Right lung (tissue), 10 donors: ENCODE measurements at places on chromosomes 6 and 20. TPM values are rescaled to one million over a fixed set of nuclear protein-coding genes. Genes with fewer than 3 reads are reported as not detected.

- DNase-seq: no peak
These were observed 72.6 kb downstream of the CD109 start for GRCh38 chr6:73768558-73768957.

DNA sequence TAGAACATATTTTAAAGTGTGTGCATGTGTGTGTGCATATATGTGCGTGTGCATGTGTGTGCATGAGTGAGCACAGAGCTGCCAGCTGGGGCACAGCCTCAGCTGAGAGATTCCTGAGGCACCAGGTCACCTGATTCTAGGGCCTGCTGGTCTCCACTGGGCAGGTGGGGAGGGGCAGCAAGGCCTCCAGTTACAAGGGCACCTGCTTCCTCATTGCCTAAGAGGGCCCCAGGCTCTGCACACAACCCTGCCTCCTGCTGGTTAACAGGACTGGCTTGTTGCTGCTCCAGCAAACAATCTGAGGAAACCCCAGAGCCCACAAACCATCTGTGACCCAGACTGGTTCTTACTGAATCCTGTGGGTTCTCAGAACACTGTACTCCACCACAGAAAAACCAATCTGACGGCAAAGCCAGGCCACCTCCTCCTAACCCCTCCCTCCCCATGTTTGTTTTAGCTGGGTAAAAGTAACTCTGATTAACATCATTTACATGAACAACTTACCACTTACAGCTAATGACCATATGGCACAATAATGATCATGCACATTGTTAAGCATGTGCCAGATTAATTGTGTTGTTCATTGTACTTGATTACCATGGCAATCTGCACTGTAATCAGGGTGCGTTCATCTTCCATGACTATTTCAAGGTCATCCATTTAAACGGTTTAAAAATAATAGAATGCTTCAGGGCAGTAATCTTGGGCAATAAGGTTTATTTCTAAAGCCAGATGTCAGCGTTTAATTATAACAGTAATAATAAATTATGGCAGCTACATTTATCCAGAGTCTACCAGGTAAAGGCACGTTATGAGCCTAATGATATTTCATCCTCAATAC, 23.1 kb upstream of the UBE2J1 start:
- DNase-seq: peak; percentile 34

DNA sequence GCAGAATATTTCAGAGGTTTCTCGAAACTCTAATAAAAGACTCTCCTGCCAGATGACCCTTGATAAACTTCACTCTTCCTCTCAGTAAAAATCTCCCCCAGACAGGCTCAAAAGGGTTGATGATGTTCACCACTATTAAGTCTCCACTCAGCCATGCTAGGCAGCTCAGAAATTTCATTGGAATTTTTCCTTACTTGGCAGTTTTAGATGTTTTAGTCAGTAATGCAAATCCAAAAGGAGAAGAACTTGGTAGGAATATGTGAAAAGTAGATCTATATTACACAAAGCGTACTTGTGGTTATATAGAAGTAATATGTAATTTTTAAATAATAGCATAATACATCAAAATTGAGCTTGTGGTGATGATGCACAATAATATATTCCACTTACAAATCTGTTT, 333.0 kb downstream of the PHF3 start:
- no peak for DNase-seq

- DNase-seq: no peak
These were observed 113.3 kb downstream of the SASH1 start for GRCh38 chr6:148455674-148456558.

Gene MCCD1
- not detected for polyA plus RNA-seq

GRCh38 chr6:83479389-83479788, 32.9 kb upstream of the PRSS35 start:
- no peak for DNase-seq

GRCh38 chr6:68704485-68704884, 69.4 kb downstream of the ADGRB3 start:
- DNase-seq: no peak

Gene KIF6
- polyA plus RNA-seq: 3.9 TPM

- DNase-seq: no peak
These were observed 225 bp downstream of the MAP3K5 start for GRCh38 chr6:136792095-136792409.

GRCh38 chr6:43091436-43091991, 15.4 kb downstream of the PTK7 start:
- no peak for DNase-seq

Gene CALHM4
- not detected for polyA plus RNA-seq

DNA sequence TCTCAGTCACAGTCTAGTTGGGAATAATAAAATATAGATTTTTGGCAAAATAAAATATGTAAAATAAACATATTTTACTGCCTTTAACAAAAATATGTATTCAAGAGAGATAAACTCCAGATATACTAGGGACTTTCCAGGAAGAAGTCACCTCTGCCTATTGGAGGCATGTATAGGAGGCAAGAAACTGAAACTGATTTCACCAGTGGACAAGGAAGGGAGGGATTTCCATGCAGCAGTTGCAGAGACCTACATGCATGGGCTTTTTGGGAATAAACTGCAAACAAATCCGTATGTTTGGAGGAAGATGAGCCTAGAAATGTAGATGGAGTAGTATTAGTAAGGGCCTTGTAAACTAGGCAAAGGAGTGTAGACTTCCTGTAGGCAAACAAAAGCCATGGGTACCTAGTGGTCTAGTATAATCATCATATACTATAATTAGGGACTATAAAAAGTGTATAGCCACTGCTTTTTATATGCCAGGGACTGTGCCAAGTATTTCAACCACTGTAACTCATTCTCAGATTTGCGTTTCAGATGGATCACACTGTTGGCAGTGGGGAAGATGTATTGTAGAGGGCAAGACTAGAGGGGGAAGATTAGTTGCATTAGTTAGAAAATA, 38.9 kb downstream of the CD109 start:
- DNase-seq: no peak

Gene ARHGAP40
- 0.24 TPM for polyA plus RNA-seq

Gene SLC22A1
- polyA plus RNA-seq: 0.42 TPM

Gene DUSP15
- polyA plus RNA-seq: 11.5 TPM

DNA sequence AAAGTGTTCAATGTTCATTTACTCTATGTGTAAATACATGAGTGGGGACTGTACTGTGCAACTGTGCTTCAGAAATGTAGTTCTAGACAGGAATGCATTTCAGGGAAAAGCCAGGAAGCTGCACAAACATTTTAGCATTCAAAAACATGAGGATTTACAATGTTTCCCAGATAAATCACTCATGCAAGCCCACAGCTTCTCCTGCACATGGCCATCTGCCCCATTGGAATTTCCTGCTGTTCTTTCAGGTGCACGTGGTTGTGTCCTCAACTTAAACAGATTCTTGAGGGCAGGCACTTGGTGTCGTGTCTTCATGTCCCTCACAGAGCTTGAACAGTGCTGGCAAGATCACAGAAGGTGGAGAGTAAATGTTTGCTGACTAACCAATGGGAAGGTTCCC, 101.5 kb downstream of the UNC5CL start:
- no peak for DNase-seq

- no peak for DNase-seq
These were observed 124.5 kb downstream of the MRPL14 start for GRCh38 chr6:44002593-44003344.

DNA sequence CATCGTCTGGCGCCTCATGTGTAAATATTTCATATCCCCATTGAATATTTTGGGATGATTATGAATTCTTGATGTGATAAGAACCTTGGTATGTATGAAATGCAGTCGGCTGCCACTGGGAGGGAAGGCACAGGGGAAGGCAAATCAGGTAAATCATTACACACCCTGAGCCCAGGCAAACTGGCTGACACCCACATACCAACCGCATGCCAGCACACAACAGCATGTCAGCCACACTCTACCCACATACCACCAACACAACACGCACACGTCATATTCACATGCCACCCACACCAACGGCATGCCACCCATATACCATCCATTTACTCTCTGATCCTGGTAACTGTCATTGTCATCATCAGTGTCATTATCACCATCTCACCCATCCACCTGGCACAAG, 28.3 kb upstream of the MDGA1 start:
- peak; percentile 8 for DNase-seq

Gene FAM217A
- polyA plus RNA-seq: 2.4 TPM

GRCh38 chr20:37552415-37552814, 24.7 kb upstream of the BLCAP start:
- DNase-seq: no peak

- no peak for DNase-seq
These were observed 100.2 kb downstream of the AHI1 start for GRCh38 chr6:135397172-135397952.

Gene CST5
- polyA plus RNA-seq: not detected

DNA sequence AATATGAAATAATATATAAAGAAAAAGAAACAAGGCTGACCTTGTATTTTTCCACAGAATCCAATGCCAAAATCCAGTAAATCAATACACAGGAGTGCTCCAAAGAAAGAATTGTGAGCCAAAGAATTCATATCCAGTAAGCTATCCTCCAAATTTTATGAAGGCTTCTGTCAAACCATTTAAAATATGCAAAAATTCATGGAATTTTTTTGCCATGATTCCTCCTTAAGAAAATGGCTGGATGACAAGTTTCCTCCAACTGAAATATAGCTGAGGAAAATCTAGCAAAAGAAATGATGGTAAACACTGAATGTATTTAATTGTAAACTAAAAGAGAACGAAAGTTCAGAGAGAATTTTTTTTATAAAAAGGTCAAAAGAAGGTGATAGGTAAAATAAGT, 290.3 kb downstream of the UBE3D start:
- DNase-seq: no peak

Gene C4B
- 12.7 TPM for polyA plus RNA-seq

DNA sequence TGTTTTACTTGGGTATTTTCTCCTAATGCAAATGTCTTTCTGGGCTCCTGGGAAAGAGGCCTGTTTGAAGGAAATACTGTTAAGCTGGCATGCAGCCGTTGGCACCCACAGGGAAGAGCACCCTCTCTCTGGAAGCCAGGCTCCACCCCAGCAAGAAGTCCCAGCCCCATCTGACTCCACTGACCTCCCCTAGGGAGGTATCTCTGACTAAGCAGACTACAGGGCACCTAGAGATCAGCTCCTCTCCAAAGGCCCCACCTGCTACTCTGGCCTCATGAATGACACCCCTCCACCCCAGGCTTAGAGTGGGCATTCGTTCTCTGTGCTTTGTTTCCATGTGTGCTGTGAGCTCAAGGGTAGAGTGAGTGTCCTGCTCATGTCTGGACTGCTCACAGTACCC, 6.4 kb upstream of the MDGA1 start:
- no peak for DNase-seq

Gene APOBEC2
- polyA plus RNA-seq: 1.0 TPM
